ENCODE measurements at places on chromosomes 12 and 14.

DNA sequence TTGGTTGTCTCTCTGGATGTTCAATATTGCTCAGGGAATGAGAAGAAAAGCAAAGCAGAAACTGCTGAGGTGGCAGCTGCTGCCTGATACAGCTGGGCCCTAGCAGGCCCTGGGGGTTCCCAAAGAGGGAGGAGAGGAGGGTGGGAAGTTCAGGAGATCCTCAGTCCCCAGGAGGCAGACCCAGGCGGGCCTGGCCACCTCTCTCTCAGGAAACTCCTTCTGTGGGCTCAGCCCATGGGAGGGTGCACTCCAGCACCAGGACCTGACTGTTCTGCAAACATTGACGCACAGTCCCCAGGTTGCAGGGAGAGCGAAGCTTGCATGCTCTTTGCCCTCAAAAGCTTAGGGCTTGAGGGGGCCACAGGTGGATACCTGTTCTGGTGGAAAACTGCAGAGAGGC lies 29.6 kb downstream of the IRF2BPL start:
- DNase-seq, result no peak

- no peak for DNase-seq
These were observed 43.2 kb downstream of the KRT80 start for GRCh38 chr12:52148464-52149181.

DNA sequence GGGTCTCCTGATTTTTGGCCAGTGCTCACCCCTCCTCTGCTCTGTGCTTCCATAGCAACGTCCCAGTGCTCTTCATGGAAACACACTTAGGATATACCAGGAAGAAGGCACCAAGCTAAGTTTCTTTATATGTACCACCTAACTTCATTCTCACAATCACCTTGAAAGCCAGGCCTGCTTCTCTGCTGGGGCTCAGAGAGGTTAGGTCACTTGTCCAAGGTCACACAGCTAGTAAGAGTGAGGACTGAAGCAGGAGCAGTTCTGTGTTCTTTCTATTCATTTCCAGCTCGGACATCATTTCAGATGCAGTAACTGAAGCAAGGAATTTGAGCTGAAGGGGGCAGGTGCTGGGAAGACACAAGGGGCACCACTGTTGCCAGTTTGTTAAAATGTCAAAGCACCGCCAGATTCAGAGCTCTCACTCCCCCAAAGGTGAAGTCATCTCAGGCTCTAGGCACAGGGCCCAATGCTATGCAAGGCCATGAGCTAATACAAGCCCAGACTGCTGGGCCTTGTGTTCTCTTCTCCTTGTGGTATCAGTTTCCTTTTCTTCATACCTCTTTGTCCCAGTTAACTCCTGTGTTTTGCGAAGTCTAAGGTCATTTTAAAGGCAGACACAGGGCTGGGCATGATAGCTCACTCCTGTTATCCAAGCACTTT lies 19.7 kb upstream of the YY1 start:
- no peak for DNase-seq

DNA sequence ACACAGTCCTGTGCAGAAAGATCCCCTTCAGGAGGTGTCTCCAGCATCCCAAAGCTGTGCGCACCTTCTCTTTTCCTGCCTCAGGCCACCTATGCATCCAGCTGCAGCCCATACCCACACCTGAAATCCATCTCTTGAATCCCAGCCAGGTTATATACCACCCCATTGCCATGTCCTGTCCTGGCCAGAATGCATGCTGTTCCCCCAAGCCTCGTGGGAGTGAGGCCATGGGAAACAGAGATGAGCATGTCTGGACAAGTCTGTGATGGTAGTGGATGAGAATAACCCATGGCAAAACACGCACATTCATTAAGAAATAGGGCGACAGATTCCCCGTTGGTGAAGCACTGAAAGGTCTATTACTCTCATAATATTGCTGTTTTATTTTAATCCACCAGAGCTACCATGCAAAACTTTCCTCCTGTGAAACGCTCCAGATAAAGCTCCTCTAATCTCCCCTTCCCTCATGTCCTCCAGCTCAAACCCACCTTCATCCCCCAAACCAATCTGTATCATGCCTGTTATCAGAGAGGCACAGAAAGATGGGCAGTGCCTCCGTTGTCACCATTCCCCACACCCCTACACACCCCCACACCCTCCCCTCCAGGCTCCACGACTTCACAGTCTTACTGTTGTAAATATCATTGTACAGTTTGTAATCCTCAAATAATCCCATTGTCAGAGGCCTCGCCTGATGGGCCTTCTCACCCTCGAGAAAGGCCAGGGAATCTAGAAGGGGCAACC lies 97.5 kb upstream of the FKBP4 start:
- DNase-seq, result no peak

- DNase-seq, result no peak
These were observed 233.5 kb downstream of the EFCAB11 start for GRCh38 chr14:89720741-89721729.
